ENCODE measurements at places on chromosomes 2 and 18.

DNA sequence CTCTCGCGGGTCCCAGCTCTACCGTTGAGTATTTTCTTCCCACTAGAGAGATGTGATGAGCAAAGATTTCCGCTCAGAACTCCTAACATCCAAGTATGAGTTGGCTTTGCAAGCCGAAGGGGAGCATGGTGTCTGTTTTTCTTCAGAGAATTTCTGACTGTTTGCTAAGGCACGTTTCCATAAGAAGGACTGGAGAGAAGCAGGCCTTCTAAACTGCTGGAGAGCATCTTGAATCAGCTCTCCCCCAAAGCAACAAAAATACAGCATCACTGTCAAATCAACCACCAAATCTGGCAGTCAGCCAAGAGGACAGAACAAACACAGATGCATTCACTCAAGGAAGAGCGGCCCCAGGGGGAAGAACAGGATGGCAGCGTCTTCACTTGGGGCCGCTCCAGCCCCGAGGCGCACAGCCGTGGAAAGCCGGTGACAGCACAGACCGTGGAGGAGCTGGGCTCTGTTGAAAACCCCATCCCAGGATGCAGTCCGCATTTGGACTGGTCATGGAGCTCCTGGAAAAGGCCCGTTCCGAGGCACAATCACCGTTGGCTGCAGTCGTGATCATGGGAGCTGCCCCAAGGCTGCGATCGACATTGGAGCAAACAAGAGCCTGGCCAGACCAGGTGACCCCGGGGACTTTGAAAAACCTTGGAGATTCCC lies 101.4 kb downstream of the NFATC1 start:
- DNase-seq: no peak

DNA sequence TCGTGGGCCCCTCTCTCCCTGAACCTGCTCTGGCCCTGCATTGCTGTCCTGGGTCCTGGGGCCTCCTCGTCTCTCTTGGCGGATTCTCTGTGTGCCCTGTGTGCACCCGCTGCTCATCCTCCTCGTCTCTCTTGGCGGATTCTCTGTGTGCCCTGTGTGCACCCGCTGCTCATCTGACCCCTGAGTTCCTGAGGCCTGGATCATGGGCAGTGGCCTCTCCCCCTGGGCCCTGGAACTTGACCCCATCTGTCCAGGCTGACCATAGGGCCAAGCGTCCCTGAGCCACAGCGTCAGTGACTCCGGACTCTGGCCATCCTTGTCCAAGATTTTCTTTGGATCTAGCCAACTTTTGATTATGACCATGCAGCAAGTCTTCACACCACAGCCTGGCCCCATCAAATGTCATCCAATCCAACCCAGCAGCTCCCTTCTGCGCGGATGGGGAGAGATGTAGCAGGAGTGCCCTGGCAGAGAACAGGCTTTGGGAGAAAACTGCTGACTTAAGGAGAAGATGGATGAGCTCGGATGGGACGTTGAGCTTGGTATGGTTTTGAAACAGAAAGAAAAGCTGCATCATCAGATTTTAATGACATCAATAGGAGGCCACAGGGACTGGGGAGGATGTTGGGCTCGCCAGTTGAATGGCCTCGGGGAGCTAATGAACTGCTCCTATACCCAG lies 455.1 kb upstream of the HS6ST1 start:
- no peak for DNase-seq

GRCh38 chr18:41906528-41907146 lies 48.4 kb upstream of the PIK3C3 start:
- DNase-seq: no peak

DNA sequence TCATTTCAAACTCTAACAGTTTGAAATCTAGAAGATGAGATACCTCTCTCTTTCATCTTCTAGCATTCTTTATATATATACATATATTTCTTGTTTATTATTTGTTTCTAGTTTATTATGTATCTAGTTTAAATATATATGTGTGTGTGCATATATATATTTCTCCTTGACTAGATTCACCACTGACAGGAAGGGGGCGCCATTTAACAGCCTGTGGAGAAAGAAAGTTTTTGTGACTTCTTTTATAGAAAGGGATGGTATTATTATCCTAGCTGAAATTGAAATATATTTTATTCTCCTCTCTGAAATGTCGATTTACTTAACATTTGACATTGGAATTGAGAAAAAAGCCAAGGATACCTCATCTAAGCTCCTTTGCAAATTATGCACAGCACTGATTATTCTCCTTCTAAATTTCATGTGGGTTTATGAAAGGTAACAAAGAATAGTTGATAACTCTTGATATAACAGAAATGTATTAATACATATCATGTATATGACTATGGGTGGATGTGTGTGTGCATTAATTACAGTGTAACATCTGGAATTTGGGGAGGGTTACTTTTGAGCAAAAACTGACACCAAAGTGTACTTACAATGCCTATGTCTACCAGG lies 160.7 kb upstream of the NT5C1B start:
- DNase-seq: no peak

DNA sequence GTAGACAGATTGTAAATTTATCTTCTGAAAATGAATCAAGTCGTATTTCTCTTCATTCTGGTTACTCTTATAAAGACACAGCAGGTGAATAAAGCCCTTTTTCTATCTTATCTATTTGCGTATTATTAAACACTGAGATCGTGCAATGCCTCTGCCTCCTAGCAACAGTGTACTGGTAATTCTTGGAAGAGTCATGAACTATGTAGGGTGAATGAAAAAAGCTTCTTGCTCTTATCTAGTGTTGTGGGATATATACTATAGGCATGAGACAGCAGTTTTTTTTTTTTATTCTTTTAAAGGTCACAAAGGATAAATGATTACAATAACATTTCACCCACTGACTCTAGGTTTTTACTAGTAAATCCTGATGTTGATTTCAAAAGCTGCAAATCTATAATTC lies 324.2 kb downstream of the PDE11A start:
- DNase-seq: no peak

DNA sequence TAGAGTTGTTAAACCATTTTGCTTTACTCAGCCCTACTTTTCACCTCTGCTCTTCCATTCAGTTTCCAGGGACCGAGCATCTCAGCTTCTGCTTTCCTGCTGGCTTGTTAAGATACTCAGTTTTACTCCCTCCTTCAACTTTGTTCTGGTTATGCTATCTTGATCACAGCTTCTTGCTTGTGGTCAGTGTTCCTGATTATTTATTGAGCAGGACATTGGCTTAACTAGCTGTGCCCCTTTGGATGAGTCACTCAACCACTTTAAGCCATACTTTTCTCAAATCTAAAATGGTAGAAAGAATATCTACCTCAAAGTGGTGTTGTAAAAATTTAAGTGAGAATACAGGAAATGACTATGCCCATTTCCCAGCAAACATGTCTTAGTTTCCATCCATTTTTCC lies 124.0 kb downstream of the KYNU start:
- no peak for DNase-seq

GRCh38 chr2:17805166-17805565 lies 11.1 kb upstream of the MSGN1 start:
- no peak for DNase-seq

GRCh38 chr2:1016500-1016899 lies 65.9 kb downstream of the SNTG2 start:
- no peak for DNase-seq

DNA sequence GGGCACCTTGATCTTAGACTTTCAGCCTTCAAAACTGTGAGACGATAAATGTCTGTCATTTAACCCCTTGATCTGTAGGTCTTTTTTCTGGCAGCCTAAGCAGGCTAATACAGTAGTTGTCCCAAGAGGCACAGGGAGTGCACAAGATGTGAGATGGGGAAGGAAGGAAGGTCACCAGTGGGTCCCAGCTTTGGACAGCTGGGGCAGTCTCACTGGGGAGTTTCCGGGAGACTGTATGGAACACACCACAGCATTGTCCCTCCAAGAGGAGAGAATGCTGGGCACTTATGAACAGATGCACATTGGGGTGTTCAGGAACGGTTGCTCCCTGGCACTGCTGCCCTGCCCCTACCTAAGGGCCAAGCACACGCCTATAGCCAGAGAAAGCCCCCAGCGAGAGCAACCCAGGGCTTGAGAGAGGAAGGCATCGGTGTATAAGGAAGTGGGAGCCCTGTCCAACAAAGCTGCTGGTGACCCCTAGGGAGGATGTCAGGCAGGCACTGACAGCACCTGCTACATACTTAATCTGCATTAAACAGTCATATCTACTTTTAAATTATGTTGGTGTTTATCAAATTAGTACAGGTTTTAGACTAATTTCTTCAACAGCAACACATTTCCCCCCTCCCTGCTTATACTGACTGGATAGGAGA lies 11.6 kb upstream of the NCK2 start:
- DNase-seq: no peak

- no peak for DNase-seq
These were observed 39.0 kb upstream of the SLC35F5 start for GRCh38 chr2:113795405-113795920.

- no peak for DNase-seq
These were observed 422.8 kb downstream of the SETBP1 start for GRCh38 chr18:45103319-45104048.

GRCh38 chr18:11136241-11136640 lies 13.1 kb downstream of the PIEZO2 start:
- DNase-seq: no peak

DNA sequence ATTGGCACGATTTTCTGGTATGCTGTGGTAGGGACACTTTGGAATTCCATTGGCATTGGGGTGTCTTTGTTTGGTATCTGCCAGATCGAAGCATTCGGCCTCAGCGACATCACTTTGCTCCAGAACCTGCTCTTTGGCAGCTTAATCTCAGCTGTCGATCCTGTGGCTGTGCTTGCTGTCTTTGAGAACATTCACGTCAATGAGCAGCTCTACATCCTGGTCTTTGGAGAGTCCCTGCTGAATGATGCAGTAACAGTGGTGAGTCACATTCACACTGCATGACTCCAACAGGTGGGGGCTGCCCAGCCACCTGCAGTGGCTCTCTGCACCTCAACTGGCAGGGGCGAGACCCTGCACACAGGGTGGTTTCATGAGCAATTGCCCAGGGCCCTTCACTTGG lies 38.4 kb downstream of the SLC9A2 start:
- no peak for DNase-seq

- DNase-seq: no peak
These were observed 41.5 kb upstream of the MC4R start for GRCh38 chr18:60413944-60414547.

DNA sequence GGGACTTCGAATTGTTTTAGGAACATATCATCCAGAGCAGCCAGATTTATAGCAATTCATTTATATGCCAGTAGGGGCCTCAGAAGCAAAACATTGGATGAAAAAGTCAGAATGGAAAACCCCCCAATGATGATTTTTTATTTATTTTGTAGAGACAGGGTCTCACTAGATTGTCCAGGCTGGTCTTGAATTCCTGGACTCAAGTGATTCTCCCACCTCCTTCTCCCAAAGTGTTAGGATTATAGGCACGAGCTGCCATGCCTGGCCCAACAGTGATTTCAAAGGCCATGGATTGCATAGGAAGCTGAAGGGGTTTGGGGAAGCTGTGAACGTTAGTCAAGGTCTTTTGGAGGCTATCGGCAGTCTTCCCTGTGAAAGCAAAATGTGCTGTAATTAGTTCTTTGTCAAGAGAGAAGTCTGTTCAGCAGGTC lies 21.9 kb upstream of the MCFD2 start:
- DNase-seq: no peak

DNA sequence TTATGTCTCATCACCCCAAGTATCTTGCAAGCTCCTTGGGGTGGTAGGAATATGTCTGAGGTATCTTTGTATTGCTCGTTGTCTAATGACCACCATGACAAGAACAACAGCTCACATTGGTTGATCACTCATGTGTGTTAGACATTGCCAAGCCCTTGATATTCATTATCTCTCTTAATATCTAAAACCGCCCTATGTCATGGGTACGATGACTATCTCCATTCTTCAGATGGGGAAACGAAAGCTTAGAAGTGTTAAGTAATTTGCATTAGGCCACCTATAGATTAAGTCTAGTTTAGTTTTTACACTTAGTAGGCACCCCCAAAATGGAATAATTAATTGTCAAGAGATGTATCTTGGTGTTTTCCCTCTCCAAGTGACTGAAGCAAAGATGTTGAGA lies 57.0 kb downstream of the ICOS start:
- DNase-seq: no peak

- no peak for DNase-seq
These were observed 183.4 kb upstream of the FOSL2 start for GRCh38 chr2:28209261-28209691.

DNA sequence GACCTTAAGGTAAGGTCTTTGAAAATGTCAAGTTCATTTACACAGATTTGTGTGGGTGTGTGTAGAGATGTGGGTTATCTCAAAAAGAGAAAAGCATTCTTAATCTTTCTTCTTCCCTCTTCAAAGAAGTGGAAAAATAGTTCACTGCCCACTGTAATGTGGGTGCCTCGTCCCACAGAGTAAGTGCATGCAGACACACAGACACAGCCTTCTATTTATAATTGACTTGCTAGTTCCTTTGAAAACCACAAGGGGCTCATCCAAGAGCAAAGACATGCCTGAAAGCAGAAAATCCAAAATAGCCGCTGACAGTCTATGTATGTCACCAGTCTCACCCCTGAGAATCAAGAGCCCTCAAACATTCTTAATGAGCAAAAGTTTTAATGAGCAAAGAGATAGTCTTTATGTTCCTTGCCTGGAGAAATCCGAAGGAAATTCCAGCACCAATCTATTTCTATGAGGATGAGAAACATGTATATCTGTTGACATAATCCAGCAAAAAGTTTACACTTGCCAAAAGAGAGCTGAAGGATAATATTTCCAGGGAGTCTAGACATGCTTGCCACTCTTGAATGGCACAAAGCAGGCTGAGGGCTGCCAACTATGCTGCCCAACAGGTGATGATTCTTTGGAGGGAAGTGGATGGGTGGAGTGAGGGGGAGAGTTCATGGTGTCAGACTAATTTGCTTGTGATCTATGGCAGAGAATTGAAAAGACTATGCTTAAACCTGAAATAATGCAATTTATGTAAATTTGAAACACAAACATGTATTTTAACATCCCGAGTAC lies 93.9 kb downstream of the ACVR1 start:
- DNase-seq: no peak

Data from cortex of kidney (tissue), 1 donor.